ENCODE measurements at places on chromosomes 16 and 17.

GRCh38 chr17:56786989-56787482 lies 46.7 kb downstream of the C17orf67 start:
- peak; percentile 62 for DNase-seq

DNA sequence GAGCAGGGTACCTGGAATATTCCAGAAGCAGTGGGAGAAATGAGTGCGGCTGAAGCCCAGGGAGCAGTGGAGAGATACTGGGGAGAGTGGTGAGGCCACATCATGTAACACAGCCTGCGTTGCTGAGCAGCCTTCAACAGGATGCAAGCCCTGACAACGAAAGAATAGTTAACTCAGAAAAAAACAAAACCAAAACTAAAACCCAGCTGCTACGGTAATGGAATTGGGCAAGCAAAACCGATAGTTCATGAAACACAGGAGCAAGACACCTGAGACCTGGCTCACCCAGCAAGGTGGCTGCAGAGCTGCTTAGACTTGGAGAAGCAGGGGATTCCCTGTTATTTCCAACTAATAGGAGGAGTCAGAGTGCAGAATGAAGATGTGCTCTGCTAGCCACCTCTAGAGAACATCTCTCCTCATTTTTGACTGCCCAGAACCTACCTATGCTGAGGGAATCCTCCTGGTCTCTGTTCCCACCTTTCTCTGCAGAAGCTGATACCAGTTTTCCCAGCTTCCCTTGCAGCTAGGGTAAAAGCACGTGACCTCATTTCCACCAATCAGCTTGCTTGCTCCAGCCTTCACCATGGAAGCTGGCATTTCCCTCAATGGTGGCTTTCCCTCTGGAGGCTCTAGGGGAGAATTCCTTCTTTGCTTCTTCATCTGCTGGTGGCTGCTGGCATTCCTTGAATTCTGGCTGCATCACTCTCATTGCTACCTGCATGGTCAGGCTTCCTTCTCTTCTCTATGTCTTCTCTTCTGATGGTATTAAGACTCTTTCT lies 59.4 kb upstream of the XYLT1 start:
- no peak for DNase-seq

DNA sequence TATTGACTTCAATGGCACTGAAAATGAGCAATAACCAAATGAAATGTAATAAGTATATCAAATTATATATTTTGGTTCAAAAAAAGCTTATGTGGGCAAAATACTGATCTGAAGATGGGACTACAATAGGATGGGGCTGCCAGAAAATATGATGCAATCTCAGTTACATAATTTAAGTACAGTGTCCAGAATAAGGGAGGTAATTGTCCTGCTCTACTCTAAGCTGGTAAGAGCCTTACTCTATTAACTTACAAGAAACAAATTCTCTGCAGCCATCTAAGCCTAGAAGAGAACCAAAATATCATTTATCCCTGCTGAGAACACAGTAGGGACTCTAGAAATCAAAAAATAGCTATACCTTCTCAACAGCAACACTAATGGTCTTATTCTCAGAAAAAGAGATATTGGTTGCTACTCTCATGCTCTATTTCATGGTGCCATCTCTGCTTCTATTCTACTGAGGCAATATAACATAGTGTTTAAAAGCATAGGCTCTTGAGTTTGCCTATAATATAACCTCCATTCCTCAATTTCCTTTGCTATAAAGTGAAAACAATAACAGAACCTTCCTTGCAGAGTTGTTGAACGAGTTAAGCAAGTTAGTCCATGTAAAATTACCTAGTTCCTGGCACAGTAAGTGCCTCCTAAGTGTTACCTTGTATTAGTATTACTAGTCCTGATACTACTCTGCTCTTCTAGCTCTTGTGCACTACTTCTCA lies 19.9 kb downstream of the NQO1 start:
- no peak for DNase-seq

GRCh38 chr16:61726701-61727100 lies 309.5 kb downstream of the CDH8 start:
- no peak for DNase-seq
